NCI-H1436 (cell line): ENCODE measurements at places on chromosomes 13 and 19.

GRCh38 chr13:63345835-63346234 lies 1930.2 kb upstream of the PCDH20 start:
- no peak for DNase-seq

DNA sequence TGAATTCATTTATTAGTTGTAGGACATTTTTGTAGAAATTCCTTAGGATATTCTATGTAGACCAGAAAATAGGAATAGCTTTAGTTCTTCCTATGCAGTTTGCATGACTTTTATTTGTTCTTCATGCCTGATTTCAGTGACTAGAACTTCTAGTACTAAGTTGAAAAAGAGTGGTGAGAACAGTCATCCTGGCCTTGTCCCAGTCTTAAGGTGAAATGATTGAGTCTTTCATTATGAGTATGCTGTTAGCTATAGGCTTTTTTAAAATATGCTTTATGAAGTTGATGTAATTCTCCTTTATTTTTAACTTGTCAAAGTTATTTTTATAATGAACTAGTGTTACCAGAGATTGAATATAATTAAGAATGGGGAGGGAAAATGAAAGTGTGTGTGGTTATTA lies 690.1 kb upstream of the KLHL1 start:
- no peak for DNase-seq

DNA sequence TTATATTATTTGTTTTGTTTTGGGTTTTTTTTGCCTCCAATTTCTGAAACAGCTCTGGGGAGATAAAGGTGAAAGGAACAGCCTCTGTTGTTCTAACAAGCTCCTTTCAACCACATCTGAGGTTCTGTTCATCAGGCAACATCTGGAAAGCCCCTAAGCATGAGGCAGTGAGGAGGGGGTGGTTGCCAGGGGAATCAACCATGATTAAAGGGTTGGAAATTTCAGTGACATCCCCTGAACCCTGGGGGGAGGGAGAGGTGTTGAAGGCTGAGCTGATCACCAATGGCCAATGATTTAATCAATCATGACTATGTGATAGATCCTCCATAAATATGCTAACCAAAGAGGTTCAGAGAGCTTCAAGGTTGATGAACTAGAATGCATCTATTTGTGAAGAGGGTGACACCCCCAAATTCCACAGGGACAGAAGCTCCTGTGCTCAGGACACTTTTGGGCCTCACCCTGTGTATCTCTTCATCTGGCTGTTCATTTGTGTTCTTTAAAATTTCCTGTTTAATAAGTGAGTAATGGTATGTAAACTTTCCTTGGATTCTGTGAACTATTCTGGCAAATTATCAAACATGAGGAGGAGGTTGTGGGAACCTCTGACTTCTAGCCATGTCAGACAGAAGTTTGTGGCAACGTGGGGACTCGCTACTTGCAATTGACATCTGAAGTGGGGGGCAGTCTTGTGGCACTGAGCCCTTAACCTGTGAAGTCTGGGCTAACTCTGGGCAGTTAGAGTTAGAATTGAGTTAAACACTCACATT lies 221.3 kb downstream of the NHLRC3 start:
- DNase-seq: no peak

GRCh38 chr19:49763230-49763629 lies at the start of gene TSKS:
Gene TSKS, minus strand, starts transcription at chr19:49763306. Its CDS starts 59 bp downstream, at chr19:49763247.
- DNase-seq: no peak
